ENCODE measurements at places on chromosomes 4 and X.

DNA sequence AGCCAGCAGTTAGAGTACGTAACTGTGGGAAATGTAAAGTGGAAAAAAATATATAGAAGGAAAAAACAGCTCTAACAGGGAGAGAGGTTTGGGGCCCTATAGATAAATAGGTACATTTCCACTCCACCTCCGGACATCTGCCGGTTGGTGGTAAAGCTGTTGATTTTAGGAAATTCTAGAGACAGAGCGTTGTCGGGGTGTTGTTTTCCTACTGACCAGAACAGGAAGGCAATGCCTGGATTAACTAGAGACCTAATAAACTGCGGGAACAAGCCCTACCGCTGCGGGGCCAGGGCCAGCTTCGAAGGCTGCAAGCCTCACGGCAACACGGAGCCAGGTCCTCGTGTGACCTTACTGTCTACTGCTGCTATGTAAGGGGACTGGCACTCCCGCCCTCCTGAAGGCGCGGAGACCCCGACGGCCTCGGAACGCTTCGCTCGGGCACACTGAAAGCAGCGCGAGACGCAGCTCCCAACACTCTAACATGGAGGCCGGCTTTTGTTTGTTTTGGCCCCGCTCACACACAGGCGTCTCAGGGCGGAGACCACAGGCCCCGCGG, 702 bp upstream of the CDKN2AIP start:
- DNase-seq = no peak

DNA sequence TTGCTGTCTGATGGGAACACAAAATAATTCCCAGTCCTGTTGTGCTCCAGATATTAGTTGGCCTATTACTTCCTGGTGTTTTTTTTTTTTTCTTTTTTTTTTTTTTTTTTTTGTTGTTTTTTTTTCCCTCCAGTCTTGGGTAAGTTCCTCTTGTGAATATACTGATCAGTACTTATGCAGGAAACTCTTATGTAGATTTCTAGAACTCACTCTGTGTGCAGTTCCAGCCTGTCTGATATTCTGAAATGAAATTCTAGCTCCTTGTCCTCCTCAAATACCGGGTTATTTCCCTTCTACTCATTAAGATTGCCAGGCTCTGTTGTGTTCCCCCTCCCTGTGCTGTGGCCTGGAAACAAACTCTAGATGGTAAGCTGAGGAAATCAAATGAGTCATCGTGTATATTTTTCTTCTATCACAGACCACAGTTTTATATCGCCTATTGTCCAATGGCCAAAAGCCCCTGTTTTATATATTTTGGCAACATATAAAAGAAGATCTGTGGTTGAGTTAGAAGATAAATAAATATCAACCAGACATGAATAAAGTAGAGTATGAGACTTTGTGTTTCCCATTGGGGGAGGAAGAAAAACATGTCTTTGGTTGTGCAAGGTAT, 124.3 kb upstream of the UGT8 start:
- no peak for DNase-seq

GRCh38 chr4:82865592-82865991, 25.4 kb downstream of the SEC31A start:
- no peak for DNase-seq

- DNase-seq = no peak
These were observed 1.7 kb upstream of the TRPC5OS start for GRCh38 chrX:111874241-111874640.

DNA sequence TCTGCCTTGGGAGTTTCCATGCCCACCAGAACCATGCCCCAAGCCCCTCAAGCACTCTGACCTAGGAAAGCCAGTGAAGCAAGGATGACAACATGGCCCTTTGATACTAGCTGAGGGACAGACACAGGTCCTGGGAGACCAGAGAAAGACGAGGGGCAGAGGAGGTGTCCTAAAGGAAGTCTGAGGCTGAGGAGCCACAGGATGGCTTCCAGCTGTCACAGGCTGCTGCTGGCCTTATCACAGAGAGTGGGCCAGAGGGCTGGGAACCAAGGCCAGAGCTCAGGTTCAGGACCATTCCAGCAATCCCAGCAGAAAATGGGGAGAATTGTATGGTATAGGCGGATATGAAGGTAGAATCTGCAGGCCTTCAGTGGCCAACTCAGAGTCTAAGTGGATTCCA, 31.7 kb upstream of the MSANTD1 start:
- no peak for DNase-seq

- no peak for DNase-seq
These were observed 21.2 kb downstream of the NKX3-2 start for GRCh38 chr4:13523105-13523477.

DNA sequence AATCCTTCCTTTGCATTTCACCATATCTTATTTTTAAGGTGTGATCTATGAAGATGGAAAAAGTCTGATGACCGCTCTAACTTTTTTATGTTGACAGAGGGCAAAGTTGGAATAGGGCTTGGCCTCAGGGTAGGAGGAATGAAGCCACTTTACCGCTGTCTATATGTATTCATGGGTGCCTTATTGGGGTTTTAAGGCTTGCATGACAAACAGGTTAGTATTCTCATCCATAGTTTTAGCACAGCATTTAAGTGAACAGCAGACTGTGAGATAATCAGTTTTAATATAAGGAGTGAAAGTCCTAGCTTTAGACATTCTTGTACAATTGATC, 81.7 kb upstream of the BMP2K start:
- no peak for DNase-seq

DNA sequence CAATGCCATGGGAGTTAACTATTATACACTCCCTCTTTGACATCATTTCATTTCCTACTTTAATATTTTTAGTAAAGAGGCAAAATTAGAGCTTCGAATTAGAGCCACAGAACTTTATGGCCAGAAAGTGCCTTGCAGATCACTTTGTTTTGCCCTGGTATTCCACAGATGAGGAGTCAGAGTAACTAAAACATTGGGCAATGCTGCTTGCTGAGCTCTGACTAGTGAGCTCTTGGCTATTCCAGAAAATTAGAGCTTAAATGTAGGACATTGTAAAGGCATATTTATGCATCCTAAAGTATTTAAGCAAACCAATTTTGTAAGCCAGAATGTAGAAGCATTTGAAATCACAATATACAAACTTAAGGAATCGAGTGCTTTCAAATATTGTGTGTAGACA, 6.3 kb upstream of the ZNF827 start:
- no peak for DNase-seq

DNA sequence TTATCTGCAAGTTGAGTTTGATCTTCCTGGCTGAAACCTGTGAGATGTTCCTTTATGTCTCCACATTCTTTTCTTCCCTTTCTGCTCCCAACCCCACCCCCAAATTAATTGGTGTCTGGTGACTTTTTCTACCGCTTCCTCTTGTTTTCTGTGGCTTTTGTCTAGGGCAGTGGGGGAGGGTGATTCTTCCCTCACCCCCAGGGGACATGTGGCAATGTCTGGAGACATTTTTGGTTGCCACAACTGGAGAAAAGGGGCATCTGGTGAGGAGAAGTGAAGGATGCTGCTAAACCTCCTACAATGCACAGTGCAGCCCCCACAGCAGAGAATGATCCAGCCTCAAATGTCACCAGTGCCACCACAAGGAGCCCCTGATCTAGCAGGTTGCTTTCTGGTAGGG, 152.9 kb downstream of the NHS start:
- DNase-seq = no peak

DNA sequence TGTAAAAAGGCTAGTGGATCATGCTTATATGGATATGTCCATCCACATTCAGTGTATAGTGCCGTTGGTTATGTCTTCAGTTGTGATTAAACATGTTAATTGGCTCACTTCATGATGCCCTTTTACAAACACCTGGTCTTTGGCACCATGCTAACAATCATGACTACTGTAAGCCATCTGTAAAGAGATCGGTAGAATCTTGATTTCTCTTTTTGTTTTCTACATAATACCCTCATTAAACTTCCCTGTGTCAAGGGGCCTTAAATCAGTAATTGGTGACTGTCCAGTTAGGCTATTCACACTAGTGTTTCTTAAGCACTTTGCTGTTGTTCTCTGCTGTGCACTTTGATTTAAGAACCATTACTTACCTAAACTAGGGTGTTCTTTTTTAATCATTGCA, 475.2 kb downstream of the RPA4 start:
- DNase-seq = no peak

DNA sequence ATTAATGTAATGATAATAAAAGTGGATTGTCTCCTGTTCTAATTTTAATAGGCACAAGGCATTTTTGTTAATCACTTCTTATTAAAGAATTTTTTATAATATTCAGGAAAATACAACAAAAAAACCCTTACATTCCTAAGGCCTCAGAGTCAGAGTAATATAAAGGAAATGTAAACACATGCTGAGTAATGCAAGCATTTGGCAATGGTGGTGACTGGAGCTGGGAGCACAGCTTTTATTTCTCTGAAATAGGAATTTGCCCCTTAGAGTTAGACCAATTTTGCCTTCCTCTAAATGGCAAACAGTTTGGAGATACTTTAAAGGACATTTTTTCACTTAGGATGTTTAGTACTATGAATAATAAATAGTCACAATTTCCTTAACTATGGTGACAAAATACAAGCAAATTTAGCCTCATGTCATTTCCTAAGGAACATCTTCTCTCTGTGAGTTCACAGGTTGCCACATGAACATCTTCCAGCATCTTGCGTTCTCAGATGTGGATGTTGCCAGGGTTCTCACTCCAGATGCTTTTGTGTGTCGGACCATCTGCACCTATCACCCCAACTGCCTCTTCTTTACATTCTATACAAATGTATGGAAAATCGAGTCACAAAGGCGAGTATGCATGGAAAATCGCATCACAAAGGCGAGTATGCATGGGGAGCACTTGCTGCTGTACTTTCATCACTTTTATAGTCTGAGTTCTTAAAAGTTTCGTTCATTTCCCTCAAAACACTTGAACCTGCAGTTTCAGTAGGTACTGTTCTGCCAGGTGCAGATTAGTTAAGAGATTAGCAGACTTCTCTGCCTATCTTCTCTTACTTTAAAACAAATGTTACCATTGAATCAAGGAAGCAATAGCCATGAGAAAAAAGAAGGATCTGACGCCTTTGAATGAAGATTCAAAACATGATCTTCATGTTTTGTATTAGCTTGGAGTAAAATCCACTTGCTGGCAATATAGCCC, 15.9 kb upstream of the F11 start:
- DNase-seq = no peak

Measured in esophagus squamous epithelium (tissue), 5 donors.